ENCODE measurements at places on chromosomes 3 and 15.

DNA sequence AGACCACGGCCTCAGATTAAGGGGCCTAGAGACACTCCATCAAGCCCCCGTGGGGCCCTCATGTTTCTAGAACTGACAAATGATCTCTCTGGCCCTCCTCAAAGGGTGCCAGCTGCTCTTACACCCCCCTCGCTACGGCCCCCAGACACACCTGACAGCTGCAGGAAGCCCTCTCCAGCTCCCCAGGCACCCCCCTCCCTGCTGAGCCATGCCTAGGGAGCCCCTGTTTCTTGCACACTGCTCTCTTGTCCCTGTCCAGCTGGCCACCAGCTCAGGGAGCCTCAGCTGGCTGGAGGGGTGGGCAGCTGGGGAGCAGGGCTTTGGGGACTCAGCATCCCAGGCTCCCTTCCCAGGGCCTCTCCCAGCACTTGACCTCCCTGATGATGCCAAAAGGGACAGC, 14.8 kb downstream of the TNK2 start:
- no peak for DNase-seq

DNA sequence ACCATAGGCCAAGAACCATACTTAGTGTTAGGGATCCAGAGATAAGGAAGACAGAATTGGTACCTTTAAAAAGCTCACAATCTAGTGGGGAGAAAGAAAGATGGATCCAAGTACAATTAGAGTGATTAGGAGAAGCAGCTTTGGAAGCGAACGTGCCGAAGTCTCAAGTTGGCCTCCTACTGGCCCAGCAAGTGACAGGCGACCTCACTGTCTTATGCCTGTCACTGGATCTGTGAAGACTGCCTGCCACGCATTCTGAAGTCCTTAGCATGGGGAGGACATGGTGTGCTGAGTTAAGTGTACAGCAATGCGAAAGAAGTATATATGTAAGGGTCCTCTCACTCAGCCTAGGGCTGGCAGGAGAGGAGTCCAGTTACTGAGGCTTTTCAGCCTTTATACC, 141.0 kb downstream of the GABRB3 start:
- no peak for DNase-seq

- no peak for DNase-seq
Measured at GRCh38 chr15:64333986-64334929, 21.7 kb downstream of the CSNK1G1 start.

DNA sequence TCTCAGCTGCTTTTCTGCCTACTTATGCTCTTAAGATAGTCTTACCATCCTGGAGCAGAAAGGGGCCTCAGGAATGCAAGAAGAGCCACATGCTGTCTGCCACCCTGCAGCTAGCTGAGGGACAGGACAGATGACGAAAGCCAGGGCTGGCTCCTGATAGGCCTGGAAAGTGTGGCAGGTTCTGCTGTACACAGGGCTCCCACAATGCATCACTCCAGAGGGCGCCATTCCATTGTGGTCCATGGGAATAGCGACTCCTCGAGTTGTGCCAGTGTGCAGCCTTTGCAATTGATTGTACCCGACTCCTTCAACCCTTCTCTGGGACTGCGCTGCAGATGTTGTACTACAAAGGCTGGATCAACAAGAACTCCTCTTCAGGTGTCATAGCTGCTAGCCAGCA, 11.2 kb downstream of the ACAN start:
- DNase-seq = no peak

GRCh38 chr3:32992310-32992686, 40.9 kb downstream of the CCR4 start:
- no peak for DNase-seq

GRCh38 chr15:51299187-51300015, 39.0 kb downstream of the CYP19A1 start:
- no peak for DNase-seq

DNA sequence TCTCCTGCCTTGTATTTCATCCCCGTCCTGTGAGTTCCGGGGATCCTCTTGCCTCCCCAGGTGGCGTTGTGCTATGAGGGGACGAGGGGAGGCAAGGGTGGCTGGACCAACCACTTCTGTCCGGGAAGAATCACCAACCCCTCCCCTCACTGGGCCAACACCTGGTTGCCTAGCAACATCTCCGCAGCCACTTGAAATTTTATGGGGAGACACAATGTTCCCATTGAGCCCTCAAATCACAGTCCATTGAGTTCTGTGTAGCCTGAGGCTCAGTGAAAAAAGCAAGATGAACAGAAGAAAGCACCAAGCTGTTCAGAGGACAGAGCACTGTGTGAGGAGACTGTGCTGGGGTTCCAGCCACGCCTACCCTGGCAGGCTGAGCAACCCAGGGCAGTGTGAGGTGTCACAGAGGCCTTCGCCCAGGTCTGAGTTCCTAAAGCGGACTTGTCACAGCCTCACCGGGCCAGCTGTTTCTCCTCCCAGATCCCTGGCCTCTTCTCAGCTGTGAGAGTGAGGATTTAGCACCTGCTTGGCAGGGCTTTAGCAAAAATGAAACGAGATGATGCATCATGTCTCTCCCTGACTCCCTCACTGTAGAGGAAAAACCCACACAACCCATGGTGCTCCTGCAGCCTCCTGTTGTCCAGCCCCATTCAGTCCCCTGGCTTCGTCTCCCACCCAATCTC, 76.8 kb downstream of the ATP2B2 start:
- no peak for DNase-seq

GRCh38 chr3:10775259-10775658, 40.8 kb upstream of the SLC6A11 start:
- no peak for DNase-seq

- no peak for DNase-seq
Measured at GRCh38 chr3:64760258-64760657, 72.5 kb upstream of the ADAMTS9 start.

DNA sequence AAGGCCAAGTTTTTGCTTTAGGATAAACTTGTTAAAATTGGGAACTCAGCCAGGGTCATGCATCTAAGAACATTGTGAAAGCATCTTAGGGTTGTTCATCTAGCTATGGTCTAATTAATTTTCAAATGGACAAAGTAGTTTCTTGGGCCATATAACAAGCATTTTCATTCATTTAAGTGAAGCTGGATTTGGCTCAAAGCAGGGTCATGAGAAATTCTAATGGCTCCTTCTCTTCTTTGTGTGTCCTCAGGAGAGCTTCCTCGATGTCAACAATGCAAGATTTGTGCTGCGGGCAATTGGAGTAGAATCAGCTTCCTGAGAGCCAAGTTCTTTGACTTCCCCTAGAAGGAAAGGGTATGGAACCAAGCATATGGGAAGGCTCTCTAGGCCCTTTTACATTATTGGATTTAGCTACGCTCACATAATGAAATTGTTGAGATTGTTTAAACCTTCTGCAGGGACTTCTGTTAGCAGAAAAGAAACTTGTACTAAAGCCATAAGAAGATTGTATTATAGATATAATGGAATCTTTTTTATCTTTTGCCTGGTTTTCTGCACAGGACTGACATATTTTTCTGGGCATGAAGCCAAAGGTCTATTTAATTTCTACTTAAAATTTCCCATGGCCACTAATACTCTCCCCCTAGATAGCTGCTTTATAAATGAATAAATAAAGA, 1.8 kb upstream of the SAMMSON start:
- DNase-seq = no peak

DNA sequence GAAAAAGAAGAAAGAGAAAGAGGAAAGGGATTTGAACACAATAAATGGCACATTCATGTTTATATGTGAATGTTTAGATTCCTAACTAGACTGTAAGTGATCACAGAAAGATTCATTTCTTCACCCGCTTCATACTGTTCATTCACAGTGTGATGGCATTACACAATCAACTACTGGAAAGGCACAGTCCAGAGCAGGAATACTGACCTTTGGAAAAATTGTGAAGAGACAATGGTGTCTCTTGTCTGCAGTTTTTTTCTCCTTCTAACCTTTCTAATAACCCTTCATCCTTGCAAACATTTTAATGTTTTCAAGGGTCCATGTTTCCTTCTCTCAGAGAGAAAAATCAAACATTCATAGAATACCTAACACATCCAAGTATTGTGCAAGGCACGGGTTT, 180.9 kb upstream of the SOX14 start:
- no peak for DNase-seq

GRCh38 chr15:85276508-85276907, 103.9 kb upstream of the AKAP13 start:
- DNase-seq = no peak

GRCh38 chr3:183038221-183038620, 57.9 kb upstream of the DCUN1D1 start:
- no peak for DNase-seq

GRCh38 chr3:66228707-66229106, 7.9 kb downstream of the SLC25A26 start:
- DNase-seq = no peak

GRCh38 chr3:72888546-72889309, 882 bp downstream of the GXYLT2 start:
- DNase-seq = no peak

DNA sequence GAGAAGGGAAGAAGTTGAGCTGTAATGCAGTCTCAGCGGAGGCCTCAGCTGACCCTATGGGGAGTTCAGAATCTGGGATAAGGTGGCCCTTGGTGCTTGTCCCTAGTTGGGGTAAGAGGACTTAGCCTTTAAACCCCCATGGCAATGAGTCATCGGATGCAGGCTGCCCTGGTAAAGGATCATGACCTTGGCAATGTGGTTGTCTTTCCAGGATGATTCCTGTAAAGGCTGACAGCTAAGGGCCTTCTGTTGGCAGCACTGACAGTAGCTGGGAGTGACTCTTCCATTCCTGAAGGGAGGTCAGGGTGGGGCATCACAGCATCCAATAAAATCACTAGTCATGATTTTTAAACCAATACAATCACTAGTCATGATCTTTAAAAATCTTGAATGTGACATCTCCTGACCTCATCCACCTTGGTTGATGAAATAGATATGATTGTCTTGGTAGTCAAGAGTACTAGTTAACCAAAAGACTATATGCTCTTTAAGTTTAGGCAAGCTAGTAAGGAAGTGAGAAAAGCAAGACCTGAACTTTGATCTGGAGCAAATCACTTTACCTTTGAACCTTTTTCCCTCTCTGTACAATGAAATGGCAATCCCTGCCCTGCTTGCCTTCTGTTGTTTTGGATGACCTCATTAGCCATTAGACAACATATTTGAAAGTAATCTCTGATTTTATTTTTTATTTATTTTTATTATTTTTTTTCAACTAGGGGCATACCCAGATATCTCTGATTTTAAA, 71.3 kb upstream of the CACNA1D start:
- no peak for DNase-seq

DNA sequence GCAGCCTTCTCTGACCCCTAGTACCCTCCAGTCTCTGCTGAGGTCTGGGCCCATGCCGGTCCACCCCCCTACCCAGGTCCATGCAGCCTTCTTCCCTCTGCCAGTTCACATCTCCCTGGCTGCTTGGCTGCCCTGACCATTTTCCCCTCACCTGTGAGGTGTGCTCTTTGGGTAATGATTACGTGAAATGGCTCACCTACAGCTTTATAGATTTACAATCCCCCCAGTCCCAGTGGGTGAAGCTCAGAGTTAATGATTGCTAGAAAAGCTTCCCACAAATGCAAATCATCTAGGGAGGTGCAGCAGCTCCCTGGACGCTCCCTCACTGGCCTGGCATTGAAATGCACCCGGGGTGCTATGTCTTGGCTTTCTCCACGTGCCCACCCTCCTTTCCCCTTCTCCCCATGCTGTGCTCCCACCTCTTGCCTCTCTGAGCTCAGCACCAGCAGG, 18.7 kb downstream of the PAQR5 start:
- no peak for DNase-seq

DNA sequence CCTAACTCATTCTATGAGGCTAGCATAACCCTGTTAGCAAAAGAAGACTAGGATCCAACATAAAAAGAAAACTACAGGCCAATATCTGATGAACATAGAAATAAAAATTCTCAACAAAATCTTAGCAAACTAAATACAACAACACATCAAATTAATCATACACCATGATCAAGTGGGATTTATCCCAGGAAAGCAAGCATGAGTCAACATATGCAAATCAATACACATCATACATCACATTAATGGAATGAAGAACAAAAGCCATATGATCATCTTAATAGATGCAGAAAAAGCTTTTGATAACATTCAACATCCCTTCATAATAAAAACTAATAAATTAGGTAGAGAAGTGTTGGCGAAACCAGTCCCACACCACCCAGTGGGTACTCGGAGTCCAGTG, 136.1 kb upstream of the MME start:
- DNase-seq = no peak
